HepG2 (cell line): ENCODE measurements at places on chromosomes 13 and 19. TPM values are rescaled to one million over a fixed set of nuclear protein-coding genes. Genes with fewer than 3 reads are reported as not detected.

Gene ATP4A
- 0.11 TPM in 1 of 2 replicates, not detected in the other for total RNA-seq

DNA sequence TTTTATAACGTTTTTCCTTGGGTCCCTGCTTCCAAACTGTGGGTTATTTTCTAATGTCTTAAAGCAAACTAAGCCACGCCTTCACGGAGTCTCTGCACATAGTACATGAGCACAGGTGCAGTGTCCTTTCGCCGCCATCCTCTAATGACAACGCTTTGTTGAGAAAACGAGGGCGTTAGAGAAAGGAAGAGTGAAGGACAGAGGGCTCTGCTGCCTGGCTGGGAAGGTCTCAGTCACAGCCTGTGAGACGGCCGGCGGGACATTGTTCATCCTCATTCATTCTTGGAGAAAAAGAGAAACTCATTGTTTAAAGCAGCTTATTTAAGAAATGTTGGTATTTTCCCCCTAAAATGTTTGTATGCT lies 9.5 kb downstream of the IL17D start:
- no peak for DNase-seq

DNA sequence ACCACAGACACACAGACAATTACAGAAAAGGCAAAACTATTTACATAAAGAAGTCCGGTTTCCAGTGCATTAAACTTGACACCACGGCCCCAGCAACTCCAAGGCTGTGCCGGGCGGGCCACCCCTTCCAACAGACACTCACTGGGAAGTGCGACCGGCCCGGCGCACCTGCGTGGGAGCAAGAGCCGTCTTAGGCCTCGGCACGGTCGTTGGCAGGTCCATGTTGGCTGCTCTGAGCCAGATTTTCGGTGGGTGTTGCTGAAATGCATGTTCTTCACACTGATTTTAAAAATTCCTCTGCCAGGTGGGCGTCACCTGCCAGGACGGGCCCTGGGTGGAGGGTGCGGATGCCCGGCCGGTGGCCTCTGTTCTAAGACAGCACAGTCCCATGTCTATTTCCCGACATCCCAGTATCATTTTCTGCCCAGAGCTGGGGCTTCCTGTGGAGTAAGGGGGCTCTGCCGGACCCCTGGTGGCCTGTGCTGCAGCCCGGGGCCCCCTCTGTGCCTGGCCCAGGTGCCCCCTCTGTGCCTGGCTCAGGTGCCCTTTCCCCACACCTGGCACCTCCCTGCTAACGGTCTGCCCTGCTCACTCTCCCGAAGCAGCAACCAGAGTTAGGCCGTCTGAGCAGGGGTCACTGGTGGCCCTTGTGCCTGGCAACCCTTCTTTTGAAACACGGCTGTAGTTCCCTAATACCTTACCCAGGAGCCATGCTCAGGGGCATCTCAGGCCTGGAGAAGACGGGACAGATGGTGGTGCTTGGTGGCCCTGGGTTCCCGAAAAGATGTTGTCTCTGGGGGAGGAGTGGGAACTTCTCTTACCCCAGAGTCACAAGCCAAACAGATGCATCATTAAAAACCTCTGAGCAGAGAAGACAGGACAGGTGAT lies 9.2 kb downstream of the TMEM255B start:
- DNase-seq = no peak

DNA sequence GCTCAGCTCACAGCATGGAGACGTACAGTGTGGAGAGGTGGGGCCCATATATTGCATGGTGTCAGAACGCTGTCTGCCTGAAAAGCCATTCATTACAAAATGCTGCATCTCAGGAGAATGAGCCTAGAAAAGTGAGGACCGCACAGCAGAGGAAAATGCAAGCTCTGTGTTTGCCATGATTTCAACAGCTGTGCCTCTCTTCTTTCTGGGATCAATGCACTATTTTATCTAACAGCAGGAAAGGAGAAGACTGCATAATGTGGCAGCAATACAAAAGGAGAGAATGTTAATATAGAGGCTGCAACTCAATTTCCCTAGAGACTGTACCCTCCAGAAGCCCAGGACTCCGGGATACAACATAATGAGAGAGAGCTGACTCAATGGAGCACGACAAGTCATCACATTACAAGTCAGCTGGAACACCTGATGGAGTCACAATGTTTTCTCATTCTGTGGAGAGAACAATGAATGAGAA lies 368.0 kb downstream of the FGF14 start:
- DNase-seq = no peak

DNA sequence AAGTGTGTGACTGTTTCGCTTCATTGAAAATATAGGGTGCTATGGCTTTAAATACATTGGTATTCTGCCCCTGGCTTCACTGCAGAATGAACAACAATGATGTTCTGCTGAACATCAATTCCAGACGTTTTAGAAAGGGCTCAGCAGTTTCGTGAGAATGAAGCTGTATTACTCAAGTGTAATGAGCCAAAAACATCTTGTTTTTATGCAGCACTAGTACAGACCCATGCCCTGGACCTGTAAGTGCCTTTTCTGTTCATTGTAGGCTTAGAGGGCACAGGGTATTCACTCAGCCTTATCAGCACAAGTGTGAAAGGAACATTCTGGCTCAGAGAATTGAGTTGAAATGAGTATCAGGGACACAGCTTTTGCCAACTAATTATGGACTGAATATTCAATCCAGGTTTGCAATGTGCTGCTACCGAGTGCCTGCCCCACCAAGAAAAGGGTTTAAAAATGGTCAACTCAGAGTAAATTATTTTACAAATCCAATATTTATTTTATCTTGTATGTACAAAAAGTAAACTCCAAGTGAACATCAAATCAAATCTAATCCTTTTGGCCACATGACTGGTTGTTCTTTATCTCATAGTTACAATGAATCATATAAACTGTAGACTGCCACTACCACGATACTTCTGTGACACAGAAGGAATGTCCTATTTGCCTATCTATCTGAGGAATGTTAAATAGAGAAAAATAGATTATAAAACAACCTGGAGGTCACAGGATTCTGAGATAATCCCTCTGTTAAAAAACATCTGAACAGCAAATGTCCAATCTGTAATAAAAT lies 362.8 kb downstream of the NALCN start:
- no peak for DNase-seq

Gene STAP2
- 39.0 and 43.1 TPM in 2 replicates for total RNA-seq

DNA sequence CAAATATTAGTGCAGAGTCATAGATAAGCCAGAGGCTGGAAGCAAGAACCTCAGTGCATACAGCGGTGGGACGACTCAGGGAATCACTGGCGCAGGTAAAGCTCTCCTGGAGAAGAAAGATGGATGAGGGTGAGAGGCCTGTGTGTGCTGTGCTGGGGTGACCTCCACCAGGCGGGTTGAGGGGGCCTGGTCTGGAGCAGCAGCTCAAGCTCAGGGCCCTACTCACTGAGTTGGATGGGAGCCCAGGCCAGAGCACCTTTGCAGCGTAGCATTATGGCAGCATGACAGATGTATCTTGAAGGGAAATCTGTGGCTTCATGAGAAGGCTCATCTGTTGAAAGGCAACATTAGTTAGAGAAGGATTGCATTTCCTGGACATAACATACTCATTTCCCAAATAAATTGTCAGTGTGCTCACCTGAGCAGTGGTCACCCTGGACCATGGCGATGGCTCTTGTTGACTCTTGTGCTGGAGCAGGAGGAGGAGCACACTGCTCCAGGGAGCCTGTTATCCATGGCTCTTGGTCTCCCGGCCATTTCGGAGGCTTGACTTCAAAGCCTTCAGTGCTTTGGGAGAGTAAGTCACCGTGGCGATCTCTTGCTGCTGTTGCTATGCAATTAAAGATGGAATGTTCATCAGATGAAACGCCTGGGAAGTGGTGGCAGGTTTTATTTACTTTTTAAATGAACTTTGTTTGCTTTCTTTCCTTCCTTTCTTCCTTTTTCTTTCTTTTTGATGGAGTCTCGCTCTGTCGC lies 25.0 kb downstream of the HNRNPM start:
- DNase-seq = no peak

Gene ZNRF4
- not detected in 2 replicates for total RNA-seq
